Activated CD8-positive, alpha-beta T cell treated with anti-CD3 and anti-CD28 coated beads for 36 hours (primary cell): ENCODE measurements at places on chromosomes 12 and 14. TPM values are rescaled to one million over a fixed set of nuclear protein-coding genes. Genes with fewer than 3 reads are reported as not detected.
A peak's percentile ranks its signal among the peaks of the same experiment; 100 is the strongest.

DNA sequence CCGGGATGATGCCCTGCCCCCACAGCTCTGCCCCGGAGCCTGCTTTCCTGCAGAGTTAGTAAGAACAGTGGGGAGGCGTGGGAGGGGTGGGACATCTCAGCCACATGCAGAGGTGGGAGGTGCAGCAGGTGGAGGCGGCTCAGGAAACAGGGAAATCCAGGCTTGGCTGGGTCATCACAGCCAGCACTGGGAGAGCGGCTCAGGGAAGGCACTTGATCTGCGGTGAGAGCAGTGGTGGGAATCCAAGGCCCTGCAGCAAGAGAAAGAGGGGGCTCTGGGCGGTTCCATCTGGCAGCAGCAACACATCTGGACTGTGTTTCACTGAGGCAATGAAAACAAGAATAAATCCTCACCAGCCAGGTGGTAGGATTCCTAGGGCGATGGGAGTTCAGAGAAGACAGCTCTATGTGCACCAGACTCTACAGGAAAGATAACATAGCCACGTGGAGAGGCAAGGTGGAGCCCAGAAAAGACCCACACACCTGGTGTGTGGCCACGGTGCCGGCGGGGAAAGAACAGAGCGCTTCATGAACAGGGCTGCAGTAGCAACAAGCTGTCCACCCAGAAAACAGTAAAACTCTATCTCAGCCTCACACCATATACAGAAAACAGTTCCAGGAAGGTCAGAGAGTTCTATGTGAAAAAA, 57.6 kb downstream of the CCDC85C start:
- no peak for DNase-seq
- no peaks in the 10 kb centered on the region for H3K27me3 ChIP-seq
- H3K36me3 ChIP-seq, result no peaks in the 10 kb centered on the region
- H3K4me3 ChIP-seq, result no peak overlapping the region

DNA sequence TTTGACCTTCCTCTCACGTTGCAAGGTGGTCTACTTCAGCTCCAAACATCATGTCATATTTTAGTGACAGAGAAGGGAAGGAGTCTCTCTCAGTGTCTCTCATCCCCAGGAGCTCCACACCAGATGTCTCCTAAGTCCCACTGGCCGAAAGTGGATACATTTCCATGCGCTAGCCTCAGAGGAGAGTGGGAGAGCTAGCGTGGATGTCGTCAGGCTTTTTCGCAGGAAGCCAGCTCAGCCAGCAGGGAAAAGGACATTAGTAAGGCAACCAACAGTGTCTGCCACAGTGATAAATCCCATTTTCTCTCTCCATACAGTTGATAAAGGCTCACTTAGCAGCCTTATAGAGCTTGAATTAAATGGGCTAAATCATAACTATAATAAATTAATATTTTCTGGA, 155.7 kb downstream of the PELI2 start:
- H3K27ac ChIP-seq, result no peak overlapping the region
- H3K36me3 ChIP-seq, result no peaks in the 10 kb centered on the region
- H3K27me3 ChIP-seq, result no peaks in the 10 kb centered on the region
- DNase-seq, result no peak

Gene CD4
- total RNA-seq, result 14.1 TPM

Gene PLEKHG7
- not detected for total RNA-seq

- H3K4me1 ChIP-seq, result no peaks in the 10 kb centered on the region
- H3K36me3 ChIP-seq, result no peaks in the 10 kb centered on the region
- no peak overlapping the region for H3K27ac ChIP-seq
- H3K27me3 ChIP-seq, result peaks cover 3% of the 10 kb centered on the region
These were observed 170.7 kb downstream of the ESRRB start for GRCh38 chr14:76546426-76547221.

Gene LETMD1
- total RNA-seq, result 81.5 TPM

Gene KLRB1
- 4.9 TPM for total RNA-seq

GRCh38 chr12:52082988-52083637, 3.6 kb downstream of the SMIM41 start:
- peaks cover 8% of the 10 kb centered on the region for H3K27me3 ChIP-seq
- H3K4me1 ChIP-seq, result peaks cover 9% of the 10 kb centered on the region
- H3K36me3 ChIP-seq, result peaks cover 2% of the 10 kb centered on the region
- H3K27ac ChIP-seq, result no peak overlapping the region
- no peak overlapping the region for H3K4me3 ChIP-seq

Gene A2M
- total RNA-seq, result not detected

Gene TAS2R30
- total RNA-seq, result 1.4 TPM

DNA sequence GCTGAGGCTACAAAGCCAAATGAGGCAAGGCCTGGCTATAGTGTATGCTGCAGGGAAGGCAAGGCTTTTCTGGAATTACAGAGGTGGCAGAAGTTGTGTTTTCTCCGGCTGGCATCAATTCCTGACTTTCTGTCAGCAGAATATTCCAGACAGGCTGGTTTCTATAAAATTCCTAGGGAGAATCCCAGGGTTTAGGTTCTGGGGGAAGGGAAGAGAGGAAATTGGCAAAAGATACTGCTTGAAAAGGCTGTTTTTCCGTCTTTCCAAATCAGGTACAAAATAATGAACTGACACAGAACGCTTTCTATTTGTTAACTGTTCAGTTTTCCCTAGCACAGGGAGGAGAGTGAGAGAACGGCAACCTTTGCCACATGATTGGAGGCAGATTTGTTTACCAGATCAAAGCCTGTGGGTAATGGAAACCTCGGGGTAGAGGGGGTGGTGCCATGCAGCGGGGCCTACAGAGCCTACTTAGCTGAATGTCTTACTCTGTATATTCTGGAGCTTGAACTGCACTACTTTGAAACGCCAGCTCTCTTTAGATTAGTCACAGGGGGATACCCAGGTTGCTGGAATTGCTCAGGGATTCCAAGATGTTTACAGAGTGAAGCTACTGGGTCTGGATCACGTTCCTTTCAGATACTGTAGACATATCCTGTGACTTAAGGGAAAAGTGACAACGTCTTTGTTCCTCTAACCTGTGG, 65.8 kb upstream of the DACT1 start:
- H3K27ac ChIP-seq, result peak overlapping the region; percentile 89
- H3K4me1 ChIP-seq, result peaks cover 30% of the 10 kb centered on the region
- H3K36me3 ChIP-seq, result no peaks in the 10 kb centered on the region
- no peaks in the 10 kb centered on the region for H3K27me3 ChIP-seq
- H3K4me3 ChIP-seq, result peak overlapping the region; percentile 28

GRCh38 chr14:25053585-25053984, 3.6 kb upstream of the STXBP6 start:
- H3K36me3 ChIP-seq, result no peaks in the 10 kb centered on the region
- no peak overlapping the region for H3K27ac ChIP-seq
- H3K4me1 ChIP-seq, result peaks cover 2% of the 10 kb centered on the region
- no peak for DNase-seq

Gene CD9
- total RNA-seq, result 9.2 TPM

DNA sequence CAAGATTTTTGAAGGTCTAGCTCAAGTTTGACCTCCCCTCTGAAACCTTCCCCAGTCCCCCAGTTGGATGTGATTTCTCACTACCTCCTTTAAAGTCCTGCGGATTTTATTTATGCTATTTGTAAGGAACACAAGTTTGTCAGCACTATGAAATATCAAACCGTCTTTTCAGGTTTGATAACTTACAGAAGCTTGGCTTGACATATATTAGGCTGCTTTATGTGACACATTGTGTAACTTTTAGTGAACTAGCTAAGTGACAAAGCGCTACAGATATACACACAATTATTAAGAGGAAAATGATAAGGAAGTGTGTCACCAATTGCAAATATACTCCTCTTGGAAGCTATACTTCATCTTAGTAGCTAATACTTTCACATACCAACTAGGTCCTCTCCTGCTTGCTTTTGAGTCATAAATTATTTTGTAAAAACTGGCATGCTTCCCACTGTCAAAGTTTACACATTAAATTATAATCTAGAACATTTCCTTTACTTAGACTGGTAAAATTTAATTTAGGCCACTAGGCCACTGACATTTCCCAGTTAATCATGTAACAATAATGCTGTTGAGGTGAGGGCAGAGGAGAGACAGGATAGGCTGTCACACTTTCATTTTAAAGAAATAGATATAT, 149.5 kb downstream of the TMTC3 start:
- H3K27me3 ChIP-seq, result peaks cover 4% of the 10 kb centered on the region
- H3K36me3 ChIP-seq, result no peaks in the 10 kb centered on the region
- no peak overlapping the region for H3K27ac ChIP-seq
- H3K4me1 ChIP-seq, result no peaks in the 10 kb centered on the region
- no peak for DNase-seq
- H3K4me3 ChIP-seq, result no peak overlapping the region

- DNase-seq, result peak; percentile 52
- peak within 1 kb of the TSS; percentile 79 for H3K27ac ChIP-seq
- H3K27me3 ChIP-seq, result no peaks in the 10 kb centered on the region
- H3K4me1 ChIP-seq, result peaks cover 56% of the 10 kb centered on the region
- H3K36me3 ChIP-seq, result no peaks in the 10 kb centered on the region
These were observed at the start of gene NINJ2 for GRCh38 chr12:663293-663871. Gene NINJ2, minus strand, starts transcription at chr12:663445. Its CDS starts 85 bp downstream, at chr12:663360.

Gene RTL1
- not detected for total RNA-seq

Gene AICDA
- not detected for total RNA-seq

- H3K4me1 ChIP-seq, result peaks cover 14% of the 10 kb centered on the region
- no peak for DNase-seq
- H3K27ac ChIP-seq, result no peak overlapping the region
- no peaks in the 10 kb centered on the region for H3K36me3 ChIP-seq
- H3K27me3 ChIP-seq, result no peaks in the 10 kb centered on the region
These were observed 20.9 kb upstream of the PPP1CC start for GRCh38 chr12:110763583-110763982.

DNA sequence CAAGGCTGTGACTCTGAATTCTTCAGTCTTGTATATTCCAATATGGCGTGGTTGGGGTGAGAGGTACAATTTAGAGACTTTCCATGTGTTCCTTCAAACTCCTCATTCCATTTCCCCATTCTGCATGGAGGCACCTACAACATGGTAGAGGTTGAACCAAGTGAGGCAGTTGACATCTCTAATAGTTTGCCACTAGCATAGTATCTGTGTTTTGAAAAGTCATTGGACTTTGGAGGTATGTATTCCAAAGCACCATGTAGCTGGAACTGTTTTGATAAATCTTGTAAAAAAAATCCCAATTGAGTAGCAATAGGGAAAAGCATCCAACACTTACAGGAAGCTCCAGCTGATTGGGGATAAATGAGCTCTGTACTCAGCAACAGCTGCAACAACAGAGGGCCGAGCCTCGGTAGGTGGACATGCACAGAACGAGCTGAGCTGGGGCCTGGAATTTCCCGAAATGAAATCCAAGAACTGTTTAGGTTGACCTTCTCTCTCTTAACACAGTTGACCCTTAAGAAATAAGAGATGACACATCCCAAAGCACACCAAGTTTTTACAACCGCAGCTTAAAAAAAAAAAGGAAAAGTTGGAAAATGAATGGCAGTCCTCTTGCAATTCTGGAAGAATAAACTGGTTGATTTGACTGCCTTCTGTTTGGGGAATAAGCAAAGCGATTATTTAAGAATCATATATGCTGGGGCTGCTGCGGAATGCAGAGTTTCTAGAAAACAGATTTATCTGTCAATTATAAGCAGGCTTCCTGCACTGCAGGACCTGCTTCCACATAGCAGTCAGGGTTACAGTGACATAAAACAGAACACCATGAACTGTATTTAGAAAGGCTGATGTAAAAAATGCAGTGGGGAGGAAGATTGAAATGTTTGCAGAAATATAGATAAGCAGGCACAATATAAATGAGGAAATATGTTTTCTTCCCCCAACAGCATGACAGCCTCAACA, 194.6 kb upstream of the KRR1 start:
- DNase-seq, result no peak
- H3K27ac ChIP-seq, result no peak overlapping the region
- H3K4me1 ChIP-seq, result peaks cover 8% of the 10 kb centered on the region
- H3K27me3 ChIP-seq, result peaks cover 2% of the 10 kb centered on the region
- H3K36me3 ChIP-seq, result no peaks in the 10 kb centered on the region

Gene DYRK4
- total RNA-seq, result 35.0 TPM

DNA sequence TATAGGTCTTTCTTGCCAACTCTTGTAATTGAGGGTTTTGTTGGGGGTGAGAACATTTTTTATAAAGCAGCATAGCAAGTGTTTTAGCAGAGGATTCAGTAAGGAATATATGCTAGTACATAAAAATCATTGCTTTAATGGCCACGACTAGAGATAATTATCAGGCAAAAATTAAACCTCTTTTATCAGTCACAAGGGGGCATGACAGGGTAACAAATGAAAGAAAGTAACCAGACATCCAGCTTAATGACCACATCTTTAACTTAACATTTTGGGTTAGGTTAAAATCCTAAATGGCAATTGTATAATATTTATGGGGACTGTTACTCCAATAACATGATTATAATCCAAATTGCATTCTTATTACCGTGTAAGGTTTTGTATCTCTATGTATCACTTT, 119.6 kb downstream of the LRRIQ1 start:
- H3K27me3 ChIP-seq, result no peaks in the 10 kb centered on the region
- no peaks in the 10 kb centered on the region for H3K36me3 ChIP-seq
- DNase-seq, result no peak
- H3K4me3 ChIP-seq, result no peak overlapping the region
- no peaks in the 10 kb centered on the region for H3K4me1 ChIP-seq
- H3K27ac ChIP-seq, result no peak overlapping the region

- DNase-seq, result no peak
- H3K36me3 ChIP-seq, result no peaks in the 10 kb centered on the region
- H3K27me3 ChIP-seq, result no peaks in the 10 kb centered on the region
- H3K4me1 ChIP-seq, result no peaks in the 10 kb centered on the region
- H3K4me3 ChIP-seq, result no peak overlapping the region
These were observed 45.0 kb downstream of the CFAP54 start for GRCh38 chr12:96534339-96534738.

- no peaks in the 10 kb centered on the region for H3K27me3 ChIP-seq
- DNase-seq, result no peak
- no peak overlapping the region for H3K4me3 ChIP-seq
- no peak overlapping the region for H3K27ac ChIP-seq
- H3K36me3 ChIP-seq, result peaks cover 58% of the 10 kb centered on the region
- peaks cover 55% of the 10 kb centered on the region for H3K4me1 ChIP-seq
These were observed 6.2 kb downstream of the KHNYN start for GRCh38 chr14:24435998-24436354.

Gene RPS6KA5
- total RNA-seq, result 12.9 TPM

Gene KCNC2
- total RNA-seq, result not detected

DNA sequence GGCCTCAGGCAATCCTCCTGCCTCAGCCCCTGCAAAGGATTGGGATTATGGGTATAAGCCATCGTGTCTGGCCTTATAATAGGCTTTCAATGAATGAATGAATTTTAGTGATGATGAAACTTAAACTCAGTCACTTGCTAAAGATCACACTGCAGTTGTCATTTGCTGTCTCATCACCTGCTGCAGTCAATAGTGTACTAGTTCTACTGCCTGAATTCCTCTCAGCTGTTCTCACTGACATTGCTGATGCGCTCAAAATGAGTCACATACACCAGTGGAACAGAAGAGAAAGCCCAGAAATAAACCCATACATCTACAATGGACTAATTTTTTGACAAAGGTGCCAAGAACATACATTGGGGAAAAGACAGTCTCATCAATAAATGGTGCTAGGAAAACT, 5.6 kb upstream of the SYNJ2BP start:
- H3K27me3 ChIP-seq, result peaks cover 2% of the 10 kb centered on the region
- no peak for DNase-seq
- H3K4me1 ChIP-seq, result no peaks in the 10 kb centered on the region
- no peak overlapping the region for H3K27ac ChIP-seq

Gene RIN3
- total RNA-seq, result 62.4 TPM
